ENCODE measurements at places on chromosomes 2 and 18.

DNA sequence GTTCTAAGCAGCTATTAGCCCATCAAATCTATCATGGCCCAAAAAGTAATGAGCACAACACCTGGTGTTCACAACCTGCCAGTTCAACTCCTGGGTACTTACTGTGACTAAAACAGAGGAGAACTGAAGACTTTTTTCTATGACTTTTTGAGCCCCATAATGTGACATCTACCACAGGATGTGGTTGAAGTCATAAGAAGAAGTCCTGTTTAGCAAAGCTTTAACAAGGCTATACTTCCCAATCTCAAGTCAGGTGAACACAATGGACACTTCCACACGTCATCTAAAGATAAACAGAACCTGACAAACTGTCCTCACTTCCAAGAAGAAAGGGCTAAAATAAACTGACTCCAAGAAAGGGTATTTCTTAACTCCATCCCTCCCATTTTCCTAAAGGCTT, 138.8 kb downstream of the ATAD2B start:
- H3K4me1 ChIP-seq: peaks cover 23% of the 10 kb centered on the region
- H3K36me3 ChIP-seq: peaks cover 30% of the 10 kb centered on the region
- DNase-seq: no peak
- H3K27ac ChIP-seq: no peak overlapping the region
- H3K4me3 ChIP-seq: no peak overlapping the region
- H3K27me3 ChIP-seq: no peaks in the 10 kb centered on the region

DNA sequence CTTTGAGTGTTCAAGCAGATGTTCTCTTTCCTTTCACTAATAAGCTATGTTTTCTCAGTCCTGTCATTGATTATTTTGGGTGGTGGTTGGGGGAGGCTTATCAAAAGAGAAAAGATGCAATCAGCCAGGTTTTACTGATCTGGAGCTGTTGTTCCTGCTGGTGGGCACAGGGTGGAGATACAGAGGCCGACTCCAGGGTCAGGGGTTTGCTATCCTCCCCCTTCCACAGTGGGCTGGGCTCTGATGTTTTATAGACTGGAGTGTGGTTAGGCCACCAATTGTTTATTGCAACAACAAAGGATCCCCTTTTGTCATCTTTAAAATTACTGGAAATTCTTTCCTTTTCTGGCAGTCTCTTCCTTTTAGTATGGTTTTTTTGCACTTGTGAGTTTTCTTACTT, 120.5 kb downstream of the TANC1 start:
- peak overlapping the region; percentile 74 for H3K27ac ChIP-seq
- H3K36me3 ChIP-seq: peaks cover 2% of the 10 kb centered on the region
- no peaks in the 10 kb centered on the region for H3K27me3 ChIP-seq
- H3K4me3 ChIP-seq: no peak overlapping the region
- no peak for DNase-seq
- peaks cover 78% of the 10 kb centered on the region for H3K4me1 ChIP-seq

GRCh38 chr2:2362181-2362580, 31.1 kb upstream of the MYT1L start:
- H3K27me3 ChIP-seq: no peaks in the 10 kb centered on the region
- no peak overlapping the region for H3K4me3 ChIP-seq
- no peak overlapping the region for H3K27ac ChIP-seq
- H3K4me1 ChIP-seq: no peaks in the 10 kb centered on the region

- no peak for DNase-seq
- H3K4me3 ChIP-seq: no peak overlapping the region
- no peak overlapping the region for H3K27ac ChIP-seq
- H3K36me3 ChIP-seq: no peaks in the 10 kb centered on the region
These were observed 53.1 kb downstream of the PDCL3 start for GRCh38 chr2:100615886-100616285.

GRCh38 chr2:207156451-207157161, 9.1 kb downstream of the KLF7 start:
- no peaks in the 10 kb centered on the region for H3K36me3 ChIP-seq
- peaks cover 92% of the 10 kb centered on the region for H3K4me1 ChIP-seq
- no peak overlapping the region for H3K4me3 ChIP-seq
- H3K27ac ChIP-seq: peak overlapping the region; percentile 16
- H3K27me3 ChIP-seq: no peaks in the 10 kb centered on the region

DNA sequence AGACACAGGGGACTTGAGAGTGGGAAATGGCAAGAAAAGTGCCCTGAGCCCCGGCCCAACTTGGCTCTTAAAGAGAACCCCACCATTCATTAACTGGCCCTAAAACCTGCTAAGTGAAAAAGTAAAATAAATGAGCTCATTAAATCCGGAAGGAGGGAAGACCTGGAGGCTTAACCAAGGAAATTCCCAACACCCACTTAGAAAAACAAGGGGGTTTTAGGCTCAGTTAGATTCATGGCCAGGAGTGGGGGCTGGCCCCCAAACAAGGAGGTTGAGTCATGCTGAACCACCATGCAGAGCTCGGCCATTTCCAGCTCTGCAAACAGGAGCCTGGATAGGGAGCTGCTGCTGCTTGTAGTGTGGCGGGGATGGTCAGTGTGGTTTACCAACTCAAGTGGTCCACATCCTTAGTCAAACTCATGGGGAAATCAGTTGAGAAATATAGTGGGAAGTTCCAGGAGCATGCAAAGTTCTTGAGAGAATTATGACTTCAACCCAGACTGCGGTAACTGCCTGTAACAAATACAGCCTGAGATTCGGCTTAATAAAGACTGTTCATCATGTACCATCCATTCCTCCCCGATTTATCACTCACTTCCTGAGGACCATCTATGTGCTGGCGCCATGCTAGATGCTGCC, 39.7 kb upstream of the MRPL19 start:
- no peak for DNase-seq
- no peaks in the 10 kb centered on the region for H3K36me3 ChIP-seq
- peaks cover 71% of the 10 kb centered on the region for H3K4me1 ChIP-seq
- no peaks in the 10 kb centered on the region for H3K27me3 ChIP-seq
- H3K4me3 ChIP-seq: no peak overlapping the region
